ENCODE measurements at places on chromosomes 12 and 14. TPM values are rescaled to one million over a fixed set of nuclear protein-coding genes. Genes with fewer than 3 reads are reported as not detected.

DNA sequence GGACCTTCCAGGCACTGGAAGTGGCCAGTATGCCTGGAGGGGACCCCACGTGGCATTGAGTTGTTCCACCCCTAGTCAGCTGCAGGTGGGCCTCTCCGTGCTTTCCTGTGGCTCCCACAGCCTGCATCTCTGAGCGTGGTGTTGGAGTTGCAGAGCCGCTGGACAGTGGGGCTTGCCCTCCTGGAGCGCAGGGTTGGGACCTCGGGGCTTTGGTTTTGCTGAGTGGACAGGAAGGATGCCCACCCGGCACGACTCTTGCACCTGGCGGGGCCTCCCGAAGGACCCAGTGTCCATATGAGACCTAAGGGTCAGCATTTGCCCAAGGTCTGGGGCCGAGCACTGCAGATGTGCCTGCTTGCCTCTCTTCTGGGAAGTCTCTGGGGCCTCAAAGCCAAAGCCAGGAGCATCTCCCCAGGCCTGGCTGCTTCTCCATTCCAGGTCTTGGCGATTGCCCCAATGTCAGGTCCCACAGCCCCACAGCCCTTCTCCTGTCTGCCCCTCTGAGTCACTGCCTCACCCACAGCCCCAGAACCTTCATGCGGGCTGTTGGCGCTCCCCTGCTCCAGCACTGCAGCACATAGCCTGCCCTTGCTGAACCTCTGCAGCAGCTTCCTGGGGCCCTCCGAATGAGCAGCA lies 1.5 kb downstream of the PACS2 start:
- no peaks in the 10 kb centered on the region for H3K36me3 ChIP-seq
- peak overlapping the region; percentile 2 for H3K27ac ChIP-seq
- DNase-seq, result no peak
- H3K4me3 ChIP-seq, result peak overlapping the region; percentile 84

BATF gene
- total RNA-seq, result 182 TPM

DNA sequence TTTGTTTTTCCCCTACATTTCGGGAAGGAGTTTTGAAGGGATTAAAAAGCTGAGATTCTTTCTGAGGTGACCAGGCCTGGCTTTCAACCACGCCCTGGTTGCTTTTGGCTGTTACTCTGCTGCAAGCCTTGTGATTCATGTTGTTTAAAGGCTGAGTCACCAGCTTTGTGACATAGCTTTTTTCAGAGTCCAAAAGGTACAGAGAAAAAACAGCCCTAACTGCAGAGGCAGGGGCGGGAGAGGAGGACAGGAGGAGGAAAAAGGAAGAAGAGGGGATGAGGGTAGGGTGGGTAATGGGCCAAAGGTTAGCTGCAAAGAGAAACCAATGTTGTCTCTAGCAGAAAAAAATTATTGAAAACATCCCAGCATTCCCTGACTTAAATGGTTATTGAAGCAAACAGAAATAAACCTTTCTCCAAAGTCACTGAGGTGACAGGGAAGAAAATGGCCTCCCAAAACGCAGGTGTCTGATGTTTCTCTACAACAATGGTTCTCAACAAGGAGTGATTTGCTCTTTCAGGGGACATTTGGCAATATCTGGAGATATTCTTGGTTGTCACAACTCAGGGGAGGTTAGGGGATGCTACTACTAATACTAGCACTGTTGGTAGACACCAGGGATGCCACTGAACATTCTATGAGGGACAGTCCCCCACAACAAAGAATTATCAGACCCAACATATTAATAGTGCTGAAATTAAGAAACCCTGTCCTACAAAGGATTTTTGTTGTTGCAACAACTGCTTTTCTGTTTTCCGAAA lies 2.1 kb upstream of the UBC start:
- peak; percentile 73 for DNase-seq
- H3K27me3 ChIP-seq, result peaks cover 12% of the 10 kb centered on the region
- H3K27ac ChIP-seq, result peak overlapping the region; percentile 100
- H3K36me3 ChIP-seq, result peaks cover 28% of the 10 kb centered on the region
- peak overlapping the region; percentile 100 for H3K4me3 ChIP-seq
- peaks cover 89% of the 10 kb centered on the region for H3K4me1 ChIP-seq

GRCh38 chr14:32005628-32006027 lies 71.5 kb upstream of the ARHGAP5 start:
- peaks cover 2% of the 10 kb centered on the region for H3K4me1 ChIP-seq
- no peaks in the 10 kb centered on the region for H3K36me3 ChIP-seq
- DNase-seq, result no peak
- H3K4me3 ChIP-seq, result no peak overlapping the region

ELK3 gene
- 23.9 TPM for total RNA-seq

DNA sequence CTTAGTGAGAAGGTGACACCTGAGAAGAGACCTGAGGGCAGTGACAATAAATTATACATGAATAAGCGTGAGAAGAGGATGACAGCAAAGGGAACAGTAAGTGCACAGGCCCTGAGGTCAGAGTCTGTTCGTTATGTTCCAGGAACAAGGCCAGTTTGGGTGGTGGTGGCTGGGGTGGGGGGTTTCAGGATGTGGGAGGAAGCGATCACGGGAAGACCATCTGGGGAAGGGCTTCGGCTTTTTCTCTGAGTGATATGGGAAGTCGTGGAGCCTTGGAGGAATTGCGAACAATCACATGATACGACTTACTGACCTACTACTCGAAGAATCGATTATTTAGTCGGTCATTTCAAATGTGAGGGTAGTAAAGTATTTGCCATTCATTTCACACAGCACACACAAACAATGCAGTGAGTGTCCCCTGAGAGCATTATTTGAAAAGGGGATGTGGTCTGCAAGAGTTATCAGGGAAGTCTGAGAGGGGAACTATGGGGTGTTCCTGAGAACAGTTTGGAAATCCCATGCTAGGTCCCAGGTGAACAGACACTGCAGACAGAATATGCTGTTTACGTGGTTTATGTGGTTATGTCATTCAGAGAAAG lies 94.7 kb downstream of the SLC38A1 start:
- H3K36me3 ChIP-seq, result no peaks in the 10 kb centered on the region
- H3K4me3 ChIP-seq, result no peak overlapping the region
- H3K27ac ChIP-seq, result no peak overlapping the region
- H3K27me3 ChIP-seq, result no peaks in the 10 kb centered on the region
- no peak for DNase-seq

Measured in activated CD4-positive, alpha-beta memory T cell treated with anti-CD3 and anti-CD28 coated beads for 36 hours (primary cell).